ENCODE measurements at places on chromosomes 13 and 19. TPM values are rescaled to one million over a fixed set of nuclear protein-coding genes. Genes with fewer than 3 reads are reported as not detected.

- H3K27me3 ChIP-seq, result no peaks in the 10 kb centered on the region
- H3K36me3 ChIP-seq, result no peaks in the 10 kb centered on the region
- DNase-seq, result no peak
Measured at GRCh38 chr19:18488403-18488723, 33.5 kb downstream of the ELL start.

GRCh38 chr19:40754611-40755247 lies 3.7 kb downstream of the SNRPA start:
- peaks cover 13% of the 10 kb centered on the region for H3K4me1 ChIP-seq
- H3K36me3 ChIP-seq, result peaks cover 3% of the 10 kb centered on the region
- no peak for DNase-seq
- H3K27me3 ChIP-seq, result no peaks in the 10 kb centered on the region
- H3K27ac ChIP-seq, result peak overlapping the region; percentile 52

GRCh38 chr19:45502111-45502510 lies 3.9 kb downstream of the PPM1N start:
- no peak for DNase-seq
- peaks cover 18% of the 10 kb centered on the region for H3K4me1 ChIP-seq
- no peaks in the 10 kb centered on the region for H3K27me3 ChIP-seq
- no peak overlapping the region for H3K4me3 ChIP-seq

DNA sequence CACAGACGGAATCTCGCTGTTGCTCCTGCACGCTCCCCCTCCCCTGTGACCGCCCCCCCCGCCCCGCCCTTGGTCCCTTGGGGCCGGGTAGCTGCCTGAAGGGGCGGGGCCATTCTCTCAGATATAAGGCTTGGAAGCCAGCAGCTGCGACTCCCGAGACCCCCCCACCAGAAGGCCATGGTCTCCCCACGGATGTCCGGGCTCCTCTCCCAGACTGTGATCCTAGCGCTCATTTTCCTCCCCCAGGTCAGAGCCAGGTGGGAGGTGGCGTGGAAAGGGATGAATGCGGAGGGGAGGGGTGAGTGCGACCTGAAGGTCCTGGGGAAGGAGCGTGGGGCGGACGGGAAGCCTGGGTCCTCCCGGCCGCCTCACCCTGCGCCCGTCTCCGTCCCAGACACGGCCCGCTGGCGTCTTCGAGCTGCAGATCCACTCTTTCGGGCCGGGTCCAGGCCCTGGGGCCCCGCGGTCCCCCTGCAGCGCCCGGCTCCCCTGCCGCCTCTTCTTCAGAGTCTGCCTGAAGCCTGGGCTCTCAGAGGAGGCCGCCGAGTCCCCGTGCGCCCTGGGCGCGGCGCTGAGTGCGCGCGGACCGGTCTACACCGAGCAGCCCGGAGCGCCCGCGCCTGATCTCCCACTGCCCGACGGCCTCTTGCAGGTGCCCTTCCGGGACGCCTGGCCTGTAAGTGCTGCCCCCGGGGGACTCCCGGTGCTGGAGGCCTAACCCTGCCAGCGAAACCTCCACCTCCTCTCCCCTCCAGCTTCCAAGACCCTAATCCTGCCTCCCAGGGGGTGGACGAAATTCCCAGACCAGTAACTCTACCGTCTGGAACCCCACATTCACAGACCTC lies at the start of gene DLL3:
TSS of gene DLL3 (plus strand) at position 150 of the 845 bp plus-strand sequence. CDS start at position 178, 28 bp downstream.
- H3K4me1 ChIP-seq, result peaks cover 18% of the 10 kb centered on the region
- H3K36me3 ChIP-seq, result no peaks in the 10 kb centered on the region
- no peak for DNase-seq
- H3K27ac ChIP-seq, result no peak within 1 kb of the TSS

DNA sequence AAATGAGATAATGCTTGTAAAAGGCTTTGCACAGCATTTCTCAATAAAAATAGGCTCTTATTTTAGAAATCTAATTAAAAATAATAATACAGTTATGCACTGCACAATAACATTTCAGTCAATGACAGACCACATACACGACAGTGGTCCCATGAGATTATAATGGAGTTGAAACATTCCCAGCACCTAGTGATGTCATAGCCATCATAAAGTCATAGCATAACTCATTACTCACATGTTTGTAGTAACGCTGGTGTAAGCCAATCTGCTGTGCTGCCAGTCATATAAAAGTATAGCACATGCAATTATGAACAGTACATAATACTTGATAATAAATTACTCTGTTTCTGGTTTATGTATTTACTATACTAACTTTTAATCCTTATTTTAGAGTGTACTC lies 12.7 kb upstream of the SERPINE3 start:
- H3K36me3 ChIP-seq, result no peaks in the 10 kb centered on the region
- H3K4me1 ChIP-seq, result no peaks in the 10 kb centered on the region
- H3K27me3 ChIP-seq, result no peaks in the 10 kb centered on the region
- H3K4me3 ChIP-seq, result no peak overlapping the region
- no peak overlapping the region for H3K27ac ChIP-seq

GRCh38 chr19:55283548-55284377 lies at the start of gene BRSK1:
Gene BRSK1, plus strand, starts transcription at chr19:55283997. Its CDS starts 446 bp downstream, at chr19:55284443.
- peak; percentile 82 for DNase-seq
- no peaks in the 10 kb centered on the region for H3K27me3 ChIP-seq
- H3K36me3 ChIP-seq, result no peaks in the 10 kb centered on the region
- peak within 1 kb of the TSS; percentile 54 for H3K4me3 ChIP-seq

DNA sequence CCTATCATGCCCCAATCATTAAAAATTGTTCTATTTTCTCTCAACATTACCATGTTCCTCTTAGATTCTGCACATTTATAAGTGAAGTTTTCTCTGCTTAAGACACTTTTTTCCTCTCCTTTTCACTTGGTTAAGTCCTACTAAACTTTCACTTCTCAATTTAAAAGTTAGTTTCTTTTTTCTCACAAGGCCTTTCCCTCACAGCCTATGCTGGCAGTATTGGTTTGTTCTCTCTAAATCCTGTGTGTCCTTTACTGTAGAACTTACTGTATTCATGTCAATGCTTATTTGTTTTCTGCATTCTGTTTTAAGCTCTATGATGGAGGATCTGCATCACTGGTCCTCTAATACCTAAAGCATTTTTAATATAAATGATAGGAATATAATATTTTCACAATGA lies 2816.6 kb downstream of the PCDH9 start:
- no peak overlapping the region for H3K27ac ChIP-seq
- no peak for DNase-seq
- H3K4me1 ChIP-seq, result no peaks in the 10 kb centered on the region
- no peaks in the 10 kb centered on the region for H3K27me3 ChIP-seq

- H3K4me1 ChIP-seq, result peaks cover 10% of the 10 kb centered on the region
- no peak for DNase-seq
- H3K4me3 ChIP-seq, result peak overlapping the region; percentile 82
- no peaks in the 10 kb centered on the region for H3K27me3 ChIP-seq
Measured at GRCh38 chr13:36817996-36818803, 822 bp upstream of the RFXAP start.

DNA sequence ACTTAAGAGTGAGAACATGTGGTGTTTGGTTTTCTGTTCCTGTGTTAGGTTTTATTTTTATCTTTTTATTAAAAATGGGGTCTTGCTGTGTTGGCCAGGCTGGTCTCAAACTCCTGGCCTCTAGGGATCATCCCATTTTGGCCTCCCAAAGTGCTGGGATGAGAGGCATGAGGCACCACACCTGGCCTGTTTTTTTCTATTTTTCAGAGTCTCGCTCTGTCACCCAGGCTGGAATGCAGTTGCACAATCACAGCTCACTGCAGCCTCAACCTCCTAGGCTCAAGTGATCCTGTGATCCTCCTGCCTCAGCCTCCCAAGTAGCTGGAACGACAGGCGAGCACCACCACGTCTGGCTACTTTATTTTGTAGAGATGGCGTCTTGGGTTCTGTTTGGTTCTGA lies 7.6 kb downstream of the ZNF574 start:
- peaks cover 9% of the 10 kb centered on the region for H3K4me1 ChIP-seq
- H3K27me3 ChIP-seq, result no peaks in the 10 kb centered on the region
- no peak for DNase-seq
- peaks cover 5% of the 10 kb centered on the region for H3K36me3 ChIP-seq
- no peak overlapping the region for H3K27ac ChIP-seq

DNA sequence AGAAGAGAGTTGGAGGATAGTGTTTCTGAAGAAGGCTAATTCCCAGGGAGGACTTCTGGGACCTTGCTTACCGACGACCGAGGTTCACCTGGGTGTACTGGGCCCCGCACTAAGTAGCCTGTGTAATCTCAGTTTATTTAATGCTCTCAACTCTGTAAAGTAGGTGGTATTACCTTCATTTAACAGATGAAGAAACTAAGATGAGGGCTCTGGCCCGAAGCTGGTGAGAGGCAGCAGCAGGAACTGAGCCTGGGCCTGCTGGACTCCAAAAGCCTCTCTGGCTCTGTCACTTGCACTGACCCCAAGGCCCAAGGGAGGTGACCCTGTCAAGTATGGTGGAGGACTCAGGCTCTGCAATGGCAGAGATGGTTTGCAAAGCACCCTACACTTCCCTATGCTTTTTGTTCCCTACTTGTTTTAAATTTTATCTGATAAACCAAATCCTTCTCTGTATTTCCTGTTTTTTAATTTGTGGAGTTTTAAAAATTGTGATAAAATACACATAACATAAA lies 50.6 kb downstream of the GGACT start:
- no peaks in the 10 kb centered on the region for H3K4me1 ChIP-seq
- no peaks in the 10 kb centered on the region for H3K27me3 ChIP-seq
- H3K4me3 ChIP-seq, result no peak overlapping the region
- DNase-seq, result no peak

GRCh38 chr13:89865164-89866064 lies 1482.1 kb upstream of the MIR17HG start:
- DNase-seq, result no peak
- no peaks in the 10 kb centered on the region for H3K36me3 ChIP-seq
- no peak overlapping the region for H3K27ac ChIP-seq
- H3K4me1 ChIP-seq, result no peaks in the 10 kb centered on the region
- H3K4me3 ChIP-seq, result no peak overlapping the region

DNA sequence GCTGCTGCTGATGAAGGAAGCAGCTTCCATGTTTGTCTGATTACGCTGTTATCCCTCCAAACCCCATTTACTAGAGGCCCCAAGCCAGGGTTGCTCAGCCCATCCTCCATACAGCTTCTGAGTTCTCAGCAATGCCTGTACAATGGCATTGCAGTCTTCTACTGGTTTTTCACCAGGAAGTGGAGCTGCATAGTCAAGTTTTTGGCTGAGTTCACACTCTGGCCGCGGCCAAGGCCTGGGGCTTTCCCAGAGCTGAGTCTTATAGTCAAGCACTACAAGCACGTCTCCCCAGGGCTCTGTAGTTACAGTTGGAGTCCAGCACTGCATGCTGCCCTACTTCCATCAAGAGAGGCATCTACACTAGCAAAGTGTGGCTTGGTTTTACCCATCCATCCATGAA lies 182.5 kb downstream of the POU4F1 start:
- no peaks in the 10 kb centered on the region for H3K36me3 ChIP-seq
- no peak overlapping the region for H3K27ac ChIP-seq
- no peak for DNase-seq

DBP gene
- 17.7 TPM for total RNA-seq

KLK14 gene
- not detected for total RNA-seq

SYT5 gene
- total RNA-seq, result not detected

TPT1 gene
- 3,611 TPM for total RNA-seq

TNFRSF19 gene
- total RNA-seq, result 66.4 TPM

ZSCAN4 gene
- total RNA-seq, result not detected

ZNF578 gene
- total RNA-seq, result not detected

PRODH2 gene
- total RNA-seq, result 0.28 TPM

S1PR2 gene
- 6.2 TPM for total RNA-seq

DNAAF3 gene
- total RNA-seq, result 0.45 TPM

SIGLEC12 gene
- total RNA-seq, result not detected
